ENCODE measurements at places on chromosomes 1 and 21.

GRCh38 chr1:150142083-150142482 is 7.6 kb upstream of the PLEKHO1 start:
- DNase-seq: no peak

DNA sequence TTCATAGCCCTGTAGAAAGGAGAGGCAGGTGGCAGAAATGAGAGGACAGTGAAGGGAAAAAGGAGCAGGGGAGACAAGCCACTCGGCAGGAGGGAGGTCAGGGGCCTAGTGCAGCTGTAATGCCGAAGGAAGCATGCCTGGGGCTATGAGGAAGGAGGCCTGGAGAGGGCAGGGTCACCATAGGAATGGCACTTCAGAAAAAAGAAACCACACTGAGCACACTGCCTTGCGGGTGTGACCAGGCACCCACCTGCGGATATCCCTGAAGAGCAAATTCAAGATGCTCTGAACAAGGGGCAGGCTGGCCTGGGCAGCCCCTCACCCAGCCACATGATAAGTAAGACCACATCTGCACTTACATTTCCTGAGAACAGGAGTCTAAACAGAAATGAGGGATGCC is 104.7 kb downstream of the JAK1 start:
- DNase-seq: no peak

- peak; percentile 84 for DNase-seq
Measured at GRCh38 chr1:27111626-27112573, 43.0 kb downstream of the SLC9A1 start.

- peak; percentile 82 for DNase-seq
Measured at GRCh38 chr1:109263597-109264378, 14.4 kb downstream of the CELSR2 start.

- DNase-seq: no peak
Measured at GRCh38 chr1:116075990-116076389, 35.2 kb upstream of the MAB21L3 start.

GRCh38 chr1:110258734-110259133 is 48.6 kb downstream of the KCNC4 start:
- no peak for DNase-seq

GRCh38 chr1:33387625-33388024 is 43.3 kb downstream of the PHC2 start:
- DNase-seq: no peak

DNA sequence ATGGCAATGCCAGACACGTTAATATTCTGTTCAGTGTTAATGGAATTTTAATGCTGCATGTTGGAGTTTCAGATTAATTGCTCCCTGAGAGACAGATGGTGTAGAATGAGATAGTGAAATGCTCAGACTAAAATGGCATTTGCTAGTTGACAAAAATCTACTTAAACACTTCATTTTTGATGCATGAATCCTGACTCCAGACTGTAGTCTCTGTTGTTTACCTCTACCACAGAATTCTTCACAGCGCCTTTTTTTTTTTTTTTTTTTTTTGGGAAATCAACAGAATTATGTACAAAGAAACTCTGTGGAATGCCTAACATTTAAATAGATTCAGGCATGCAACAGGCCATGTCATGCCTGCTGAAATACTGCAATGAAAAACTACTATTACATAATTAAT is 111.3 kb downstream of the PLPPR5 start:
- DNase-seq: no peak

DNA sequence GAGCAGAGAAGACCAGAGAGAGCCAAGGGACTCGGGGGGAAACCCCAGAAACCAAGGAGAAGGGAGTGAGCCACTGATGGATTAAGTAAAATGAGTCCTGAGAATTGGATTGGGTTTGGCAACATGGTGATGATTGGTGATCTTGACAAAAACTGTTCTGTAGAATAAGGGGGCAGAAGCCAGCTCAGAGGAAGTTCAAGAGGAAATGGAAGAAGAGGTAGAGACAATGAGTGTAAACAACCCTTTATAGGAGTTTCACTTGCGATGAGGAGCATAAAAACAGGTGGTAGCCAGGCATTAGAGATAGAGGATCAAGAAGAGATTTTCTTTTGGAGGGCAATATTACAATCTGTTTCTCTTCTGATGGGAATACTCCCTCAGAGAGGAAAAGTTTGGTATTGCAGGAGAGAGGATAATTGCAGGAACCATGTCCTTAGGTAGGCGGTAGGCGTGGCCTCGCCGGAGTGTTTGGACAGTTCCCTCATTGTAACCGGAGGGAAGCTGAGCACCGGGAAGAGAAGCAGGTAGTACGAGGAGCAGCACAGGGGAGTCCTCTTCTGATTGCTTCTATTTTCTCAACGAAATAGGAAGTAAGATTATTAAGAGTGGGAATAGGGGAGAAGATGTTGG is 68.4 kb upstream of the TENT5C start:
- no peak for DNase-seq

DNA sequence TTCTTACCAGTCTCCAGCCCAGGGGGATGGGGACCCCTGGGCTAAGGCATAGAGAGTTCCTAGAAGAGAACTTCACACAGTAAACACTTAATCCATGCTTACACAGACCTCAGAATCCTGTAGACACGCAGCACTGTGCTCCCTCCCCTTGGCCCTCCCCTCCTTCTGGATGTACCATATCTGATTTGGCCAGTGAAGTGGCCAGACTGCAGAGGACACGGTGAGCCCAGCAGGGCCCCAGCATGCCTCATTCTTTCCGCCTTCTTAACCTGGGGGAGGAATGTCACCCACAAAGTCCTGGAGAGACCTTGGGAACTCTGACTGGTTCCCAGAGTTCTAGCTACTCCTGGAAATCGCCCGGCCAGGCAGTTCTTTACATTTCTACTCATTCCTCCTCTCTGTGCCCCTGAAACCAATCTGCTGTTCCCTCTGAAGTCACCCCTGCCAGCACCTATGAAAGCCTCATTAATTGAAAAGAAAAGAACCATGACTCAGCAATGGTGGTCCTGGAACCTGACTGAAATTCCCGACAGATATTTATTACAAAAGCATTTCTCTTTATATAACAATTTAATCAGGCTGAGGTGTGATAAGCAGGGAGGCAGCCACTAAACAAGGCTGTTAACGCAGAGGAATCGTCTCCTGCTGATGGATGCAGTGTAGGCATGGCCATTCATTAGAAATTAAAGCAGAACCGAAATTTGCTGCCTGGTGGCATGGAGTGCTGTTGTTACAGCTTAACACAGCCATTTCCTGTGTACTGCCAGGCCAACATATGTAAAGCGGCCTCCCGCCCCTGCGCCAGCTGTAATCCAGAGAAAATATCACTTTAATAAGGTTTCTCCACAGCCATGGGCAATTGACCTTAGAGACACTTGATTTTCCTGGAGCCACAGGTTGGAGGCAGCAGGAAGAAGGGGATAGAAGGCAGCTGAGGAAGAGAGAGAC is 74.6 kb upstream of the KCND3 start:
- no peak for DNase-seq

GRCh38 chr1:206931709-206932108 is 10.0 kb upstream of the FCMR start:
- DNase-seq: no peak

DNA sequence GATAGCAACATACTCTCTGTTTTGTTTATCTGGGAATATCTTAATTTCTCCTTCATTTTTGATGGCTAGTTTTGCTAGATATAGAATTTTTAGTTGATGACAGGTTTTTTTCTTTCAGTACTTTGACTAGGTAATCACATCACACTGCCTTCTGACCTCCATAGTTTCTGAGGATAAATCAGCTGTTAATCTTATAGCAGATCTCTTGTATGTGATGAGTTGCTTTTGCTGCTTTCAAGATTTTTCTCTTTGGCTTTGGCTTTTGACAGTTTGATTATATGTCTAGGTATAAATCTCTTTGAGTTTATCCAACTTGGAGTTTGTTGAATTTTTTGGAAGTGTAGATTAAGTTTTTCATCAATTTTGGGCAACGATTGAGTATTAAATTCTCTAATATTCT is 142.6 kb downstream of the ZNF644 start:
- DNase-seq: no peak

DNA sequence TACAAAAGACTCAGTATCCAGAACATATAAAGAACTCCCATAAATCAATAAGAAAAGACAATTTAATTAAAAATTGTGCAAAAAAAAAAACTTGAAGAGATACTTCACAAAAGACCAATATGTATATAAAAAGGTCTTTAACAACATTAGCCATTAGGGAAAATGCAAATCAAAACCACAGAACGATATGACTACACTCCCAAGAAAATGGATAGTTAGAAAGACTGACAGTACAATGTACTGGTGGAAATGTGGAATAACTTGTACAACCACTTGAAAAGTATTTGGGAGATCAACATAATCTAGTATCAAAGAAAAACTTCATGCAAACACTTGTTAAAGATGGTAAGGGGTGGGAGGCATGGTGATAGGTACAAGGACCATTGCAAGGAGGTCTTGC is 3.9 kb upstream of the CLCA1 start:
- no peak for DNase-seq

GRCh38 chr1:66728021-66728420 is 24.2 kb upstream of the DYNLT5 start:
- no peak for DNase-seq

- no peak for DNase-seq
Measured at GRCh38 chr1:164577291-164577690, 18.3 kb downstream of the PBX1 start.

- no peak for DNase-seq
Measured at GRCh38 chr1:44829506-44830384, 13.3 kb downstream of the PTCH2 start.

- no peak for DNase-seq
Measured at GRCh38 chr21:44375761-44376241, 22.4 kb downstream of the TRPM2 start.

DNA sequence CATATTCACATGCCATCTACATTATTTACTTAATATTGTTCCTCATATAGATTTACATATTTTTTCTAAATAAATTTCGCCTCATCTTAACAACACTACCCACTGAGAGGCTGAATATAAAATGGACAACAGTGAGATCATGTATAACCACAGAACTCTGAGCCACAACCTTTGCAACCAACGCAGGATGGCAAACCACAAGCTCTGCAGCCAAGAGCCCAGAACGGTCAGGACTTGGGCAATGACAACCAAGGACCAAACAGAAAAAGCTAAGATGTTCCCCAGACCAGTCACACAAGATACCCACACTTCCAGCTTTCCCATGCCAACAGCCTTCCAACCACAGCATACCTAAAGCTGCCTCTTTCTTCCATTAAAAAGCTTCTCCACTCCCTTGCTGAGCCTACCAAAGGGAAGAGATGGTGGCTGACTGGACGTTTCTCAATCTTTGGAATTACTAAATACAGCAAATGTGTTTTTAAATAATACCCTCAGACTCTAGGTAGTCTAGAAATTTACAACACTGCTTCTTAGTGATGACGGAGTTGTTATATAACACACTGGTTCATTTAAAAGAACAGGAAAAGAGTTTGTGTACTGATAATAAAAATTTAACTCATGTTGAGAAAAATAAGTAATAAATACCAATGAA is 117.9 kb downstream of the AKT3 start:
- no peak for DNase-seq

DNA sequence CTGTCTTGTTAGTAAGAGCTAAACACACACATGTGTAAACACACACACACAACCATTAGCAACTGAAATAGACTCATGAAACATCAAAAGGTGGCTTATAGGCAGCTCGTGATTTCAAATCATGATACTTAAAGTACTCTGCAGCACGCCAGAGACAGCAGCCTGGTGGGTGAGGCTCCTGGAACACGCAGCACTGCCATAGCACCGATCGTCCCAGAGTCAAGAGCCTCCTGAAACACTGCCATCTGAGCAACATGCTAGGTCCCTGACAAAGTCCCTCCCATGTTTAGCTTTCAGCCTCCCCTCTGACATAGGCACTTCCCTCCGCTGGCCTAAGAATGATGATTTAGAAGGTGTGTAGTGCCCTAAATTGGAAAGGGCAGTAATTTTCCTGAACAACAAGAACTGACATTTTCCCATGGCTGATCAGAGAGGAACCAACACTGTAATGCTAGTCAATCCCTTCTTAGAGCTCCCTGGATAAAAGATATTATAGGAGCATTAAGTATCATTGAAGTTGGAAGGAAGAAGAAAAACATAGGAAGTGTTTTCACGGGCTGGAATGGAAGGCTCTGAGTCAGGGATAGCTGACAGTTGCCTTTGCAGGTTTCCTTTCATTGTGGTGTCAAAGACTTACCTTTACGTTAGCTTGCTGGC is 14.1 kb upstream of the DPT start:
- DNase-seq: no peak

GRCh38 chr21:31597683-31598082 is 61.8 kb upstream of the SOD1 start:
- no peak for DNase-seq

All from GM12891 (cell line).